ENCODE measurements at places on chromosomes 5 and 9.
A peak's percentile ranks its signal among the peaks of the same experiment; 100 is the strongest.

DNA sequence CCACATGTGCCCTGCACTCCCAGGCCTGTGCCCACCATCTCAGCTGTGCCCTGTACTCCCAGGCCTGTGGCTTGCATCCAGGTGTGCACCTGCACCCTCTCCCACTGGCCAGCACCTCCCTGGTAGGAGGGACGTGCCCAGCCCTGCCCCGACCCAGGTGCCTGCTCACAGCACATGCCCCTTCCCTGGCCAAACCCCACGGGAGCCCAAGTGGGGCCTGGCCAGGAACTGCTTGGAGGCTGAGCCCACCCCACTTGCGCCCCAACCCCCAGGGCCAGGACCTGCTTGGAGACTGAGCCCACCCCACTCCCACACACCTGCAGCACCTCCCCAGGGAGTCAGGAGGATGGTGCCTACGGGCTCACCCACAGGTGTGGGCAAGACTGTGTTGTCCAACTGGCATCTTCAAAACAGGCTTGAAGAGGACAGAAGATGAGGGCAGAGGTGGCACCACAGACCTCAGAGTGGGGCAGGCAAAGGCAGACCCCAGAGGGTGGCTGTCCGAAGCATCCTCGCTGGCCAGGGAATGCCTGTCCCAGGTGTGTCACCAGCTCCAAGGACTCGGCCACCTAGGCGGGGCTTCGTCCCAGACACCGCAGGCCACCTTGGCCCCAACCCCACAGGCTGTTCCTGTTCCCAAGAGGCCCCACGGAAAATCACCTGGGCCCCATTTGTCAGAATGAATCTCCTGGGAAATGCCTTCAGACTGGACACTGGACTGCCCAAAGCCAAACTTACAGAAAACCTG is 10.8 kb downstream of the ZDHHC11B start:
- DNase-seq = no peak

DNA sequence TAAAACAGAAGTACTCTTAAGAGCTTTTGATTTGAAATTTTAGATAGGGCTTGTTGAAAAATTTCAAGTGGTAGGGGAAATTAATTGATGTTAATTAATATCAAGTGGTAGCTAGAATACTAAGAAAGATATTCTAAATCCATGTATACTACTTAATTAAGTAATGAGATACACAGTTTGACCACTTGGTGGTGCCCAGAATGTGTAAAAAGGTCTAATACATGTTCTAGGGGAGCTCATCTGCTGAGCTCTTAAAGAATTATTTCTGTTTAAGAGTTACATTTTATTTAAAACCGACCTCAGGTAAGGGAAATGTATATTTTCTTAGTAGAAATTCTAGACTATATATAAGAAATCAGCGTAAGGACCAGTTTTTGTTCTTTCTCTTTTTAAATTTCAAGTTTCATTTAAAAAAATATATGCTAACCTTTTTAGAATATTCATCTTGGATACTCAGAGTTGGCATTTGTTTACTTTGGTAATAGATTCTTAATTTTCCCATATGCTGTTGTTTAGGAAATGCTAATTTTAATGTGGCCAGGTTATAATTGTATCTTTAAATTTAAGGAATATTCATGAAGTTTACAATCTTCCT is 61.5 kb downstream of the LNPEP start:
- DNase-seq = no peak

DNA sequence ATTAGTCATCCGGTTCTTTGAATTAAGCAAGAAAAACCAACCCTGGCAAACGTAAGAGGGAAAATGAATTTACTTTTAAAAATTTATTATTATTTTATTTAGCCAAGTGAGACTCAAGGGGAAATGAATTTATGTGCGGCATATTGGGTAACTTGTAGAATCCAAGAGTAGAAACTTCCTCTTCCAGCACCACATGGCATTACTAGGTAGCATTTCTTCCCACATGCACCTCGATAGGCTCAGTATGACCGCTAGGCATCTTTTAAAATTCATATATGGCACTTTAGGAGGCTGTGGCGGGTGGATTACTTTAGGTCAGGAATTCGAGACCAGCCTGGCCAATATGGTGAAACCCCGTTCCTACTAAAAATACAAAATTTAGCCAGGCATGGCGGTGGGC is 17.6 kb upstream of the MYO10 start:
- no peak for DNase-seq

GRCh38 chr9:93459432-93459847 is 6.1 kb upstream of the FAM120AOS start:
- no peak for DNase-seq

DNA sequence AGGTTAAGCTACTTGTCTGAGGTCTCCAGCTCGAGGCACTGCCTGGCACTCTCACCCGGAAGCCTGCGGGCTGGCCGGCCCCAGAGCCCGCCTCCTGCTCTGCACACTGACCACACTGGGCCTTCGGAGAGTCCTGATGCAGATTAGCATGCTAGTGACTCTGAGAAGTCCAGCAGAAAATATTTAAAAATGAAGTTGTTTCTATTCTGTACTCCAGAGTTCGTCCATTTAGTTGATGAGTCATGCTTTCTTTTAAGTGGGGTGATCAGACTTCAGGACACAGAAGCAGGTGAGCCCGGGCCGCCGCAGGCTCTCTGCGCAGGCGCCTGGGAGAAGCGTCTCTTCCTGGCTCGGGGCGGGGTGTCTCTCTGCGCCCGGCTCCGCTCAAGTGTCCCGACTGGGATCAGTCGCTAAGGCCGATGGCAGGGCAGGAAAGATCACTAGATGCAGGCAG is 32.5 kb downstream of the FAM240B start:
- DNase-seq = peak; percentile 39

- DNase-seq = no peak
Observed at GRCh38 chr9:37342493-37342892, 80.0 kb upstream of the GRHPR start.

GRCh38 chr9:27362447-27363210 is 65.7 kb upstream of the EQTN start:
- no peak for DNase-seq

DNA sequence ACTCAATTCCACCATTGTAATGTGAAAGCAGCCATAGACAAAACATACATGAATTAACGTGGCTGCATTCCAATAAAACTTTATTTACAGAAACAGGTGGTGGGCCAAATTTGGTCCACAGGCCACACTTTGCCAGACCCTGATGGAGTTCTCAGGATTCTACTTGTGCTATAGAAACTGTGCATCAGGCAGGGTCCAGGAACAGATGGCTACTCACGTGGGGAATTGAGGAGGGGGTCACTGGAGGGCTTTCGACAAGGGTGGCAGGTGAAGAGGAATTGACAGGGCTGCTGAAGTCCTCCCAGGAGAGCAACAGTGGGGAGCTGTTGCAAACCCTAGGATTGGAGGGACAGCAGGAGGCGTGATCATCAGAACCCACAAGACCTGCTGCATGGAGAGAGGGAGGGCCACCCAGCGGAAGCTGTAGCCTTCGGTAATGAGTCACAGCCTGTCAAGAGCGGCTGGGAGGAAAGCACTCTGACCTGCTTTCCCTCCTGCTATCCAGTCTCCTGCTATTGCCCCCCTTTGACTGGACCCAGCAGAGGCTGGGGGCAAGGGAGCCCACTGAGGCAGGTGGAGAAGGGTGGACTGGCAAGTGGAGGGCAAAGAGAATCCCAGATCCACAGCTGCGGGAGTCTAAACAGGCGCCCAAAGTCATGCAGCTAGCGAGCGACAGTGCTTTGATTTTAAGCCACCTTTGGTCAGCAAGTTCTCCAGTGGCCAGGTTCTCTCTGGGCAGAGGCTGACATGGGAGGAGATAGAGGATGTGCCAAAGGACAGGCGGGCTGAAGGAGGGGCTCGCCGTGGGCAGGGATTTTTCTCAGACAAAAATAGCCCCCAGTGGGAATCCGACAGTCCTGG is 138.3 kb upstream of the SMIM23 start:
- no peak for DNase-seq

- DNase-seq = no peak
Observed at GRCh38 chr5:119828541-119828940, 199.2 kb downstream of the FAM170A start.

GRCh38 chr9:96167011-96167410 is 135.0 kb downstream of the HSD17B3 start:
- DNase-seq = no peak

DNA sequence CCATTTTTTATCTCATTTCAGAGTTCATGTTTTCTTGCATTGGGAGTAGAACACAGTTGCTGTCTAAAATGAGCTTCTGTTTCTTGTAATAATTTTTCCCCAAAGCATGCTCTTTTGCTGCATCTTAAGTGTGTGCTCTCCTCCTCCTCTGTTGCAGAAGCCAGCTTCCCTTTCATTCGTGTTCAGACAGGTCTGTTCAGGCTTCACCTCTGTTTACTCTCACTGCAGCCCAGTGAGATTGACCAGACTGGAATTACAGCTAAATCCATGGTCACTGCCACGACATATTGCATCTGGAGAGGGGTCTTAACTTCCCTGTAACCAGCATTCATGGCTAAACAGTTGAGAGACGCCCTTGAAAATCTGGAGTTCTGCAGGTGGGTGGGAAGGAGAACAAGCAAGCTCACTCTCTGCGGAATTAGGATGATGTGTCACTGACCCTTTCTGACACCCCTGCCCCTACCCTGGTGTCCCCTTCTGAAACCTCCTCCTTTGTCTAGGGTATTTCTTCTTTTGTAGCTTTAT is 223.2 kb downstream of the FSTL4 start:
- no peak for DNase-seq

GRCh38 chr9:73402081-73403028 is 250.7 kb downstream of the ANXA1 start:
- DNase-seq = no peak

- DNase-seq = no peak
Observed at GRCh38 chr5:141786700-141787099, 91.5 kb downstream of the PCDH1 start.

GRCh38 chr5:27682600-27682999 is 644.2 kb upstream of the CDH9 start:
- DNase-seq = no peak

- DNase-seq = no peak
Observed at GRCh38 chr5:170161069-170161468, 55.4 kb downstream of the FOXI1 start.

DNA sequence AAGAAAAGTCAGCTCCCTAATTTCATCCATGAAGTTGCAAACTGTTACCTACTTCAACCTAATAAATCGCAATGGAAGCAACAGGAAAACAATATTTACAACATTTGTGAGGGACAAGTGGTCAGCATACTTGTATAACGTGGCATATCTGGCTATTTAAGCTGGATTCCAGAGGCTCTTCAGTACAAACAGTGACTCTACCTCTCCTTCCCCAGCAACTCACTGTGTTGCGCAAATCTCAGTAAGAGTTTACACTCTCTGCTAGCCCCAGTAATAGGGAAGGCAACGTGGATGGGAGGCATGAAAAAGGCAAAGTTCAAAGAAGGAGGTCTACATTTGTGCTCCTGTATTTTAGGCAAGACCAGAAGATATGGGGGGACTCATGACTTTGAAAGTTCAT is 18.9 kb upstream of the SEMA5A start:
- DNase-seq = no peak

DNA sequence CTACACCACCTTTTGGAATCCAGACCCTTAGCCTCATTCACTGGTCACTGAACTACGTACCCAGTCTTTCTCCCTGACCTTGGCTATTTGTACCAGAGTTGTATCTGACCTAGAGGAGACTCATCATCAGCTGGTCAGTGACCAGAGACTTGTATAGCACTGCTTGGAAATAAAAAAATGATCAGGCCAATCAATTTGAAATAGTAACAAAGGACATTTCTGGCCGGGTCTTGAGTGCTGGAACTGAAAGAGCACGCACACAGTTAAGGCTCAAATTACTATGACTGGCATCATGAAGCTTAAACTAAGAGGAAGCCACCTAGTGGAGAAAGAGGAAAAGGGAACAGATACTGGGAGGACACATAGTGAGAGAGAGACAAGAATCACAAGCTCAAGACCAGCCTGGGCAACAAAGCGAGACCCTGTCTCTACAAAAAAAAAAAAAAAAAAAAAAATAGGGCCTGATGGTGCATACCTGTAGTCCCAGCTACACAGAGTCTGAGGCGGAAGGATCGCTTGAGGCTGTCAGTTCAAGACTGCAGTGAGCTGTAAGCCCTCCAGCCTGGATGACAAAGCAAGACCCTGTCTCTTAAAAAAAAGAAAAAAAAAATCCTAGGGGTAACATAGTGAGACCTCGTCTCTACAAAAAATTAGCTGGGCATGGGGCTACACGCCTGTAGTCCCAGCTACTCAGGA is 12.8 kb upstream of the SRP19 start:
- DNase-seq = no peak

DNA sequence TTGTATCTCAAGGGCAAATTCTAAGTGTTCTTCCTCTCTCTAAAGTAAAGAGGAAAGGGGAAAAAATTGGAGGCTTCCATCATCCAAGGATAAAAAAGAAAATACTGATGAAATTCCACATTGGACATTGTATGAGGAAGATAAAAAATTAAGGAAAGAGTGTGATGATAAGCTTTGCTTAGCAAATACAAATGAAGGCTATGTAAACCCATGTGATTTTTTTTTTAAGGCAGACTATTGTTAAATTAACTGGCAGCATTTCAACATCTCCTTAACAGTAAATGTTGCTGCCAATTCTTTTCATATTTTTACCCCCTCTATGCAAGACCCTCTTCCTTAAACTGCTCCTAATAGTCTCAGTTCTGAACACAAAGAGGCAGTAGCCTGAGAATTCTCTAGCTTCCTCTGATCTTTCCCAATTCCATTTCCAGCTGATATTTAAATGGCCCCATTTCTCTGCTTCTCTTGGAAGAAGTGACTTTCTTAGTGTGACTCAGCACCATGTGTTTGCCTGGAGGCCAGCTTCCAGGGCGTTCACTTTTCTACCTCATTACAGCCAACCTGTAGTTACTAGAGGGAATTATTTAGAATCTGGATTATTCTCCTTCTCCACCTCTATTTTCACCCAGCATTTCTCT is 159.7 kb downstream of the TLE1 start:
- DNase-seq = no peak

GRCh38 chr5:37412515-37412914 is 33.4 kb downstream of the WDR70 start:
- DNase-seq = no peak

- no peak for DNase-seq
Observed at GRCh38 chr5:66344544-66344943, 200.4 kb downstream of the SREK1 start.

DNA sequence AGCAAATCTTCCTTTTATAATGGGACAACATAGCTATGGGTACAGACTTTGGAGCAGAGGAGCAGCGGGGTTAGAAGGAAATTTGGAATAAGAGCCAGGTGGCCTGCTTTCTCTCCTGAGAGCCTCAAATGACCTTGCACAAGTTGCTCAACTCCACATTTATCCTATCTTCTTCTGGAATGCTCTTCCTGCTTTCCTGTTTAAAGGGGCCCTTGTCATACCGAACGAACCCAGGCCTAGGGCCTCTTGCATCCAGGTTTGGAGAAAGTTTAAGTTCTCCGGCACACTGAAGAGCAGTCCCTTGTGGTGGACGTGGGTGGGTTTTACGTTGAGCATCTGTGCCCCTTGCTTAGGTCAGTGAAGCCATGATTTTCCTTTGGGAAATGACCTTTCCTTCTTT is 197.9 kb upstream of the NR3C1 start:
- DNase-seq = no peak

DNA sequence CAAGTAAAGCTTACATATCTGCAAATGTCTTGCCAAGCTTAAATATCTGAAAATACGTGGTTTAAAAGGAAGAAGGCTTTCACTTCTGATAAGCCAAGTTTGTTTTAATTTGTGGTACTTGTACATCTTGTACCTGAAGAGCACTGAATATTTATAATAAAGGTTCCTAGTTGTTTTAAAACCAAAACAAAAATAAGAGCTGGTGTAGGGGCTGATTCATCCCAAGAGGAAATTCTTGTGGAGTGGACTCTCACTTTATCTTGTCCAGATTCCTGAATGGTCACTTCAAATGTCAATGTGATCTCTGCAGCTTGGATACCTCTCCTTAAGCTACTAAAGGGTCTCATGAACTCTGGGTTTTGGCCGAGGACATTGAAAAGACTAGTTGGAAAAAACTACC is 29.5 kb downstream of the MAMDC2 start:
- no peak for DNase-seq

Data from hypothalamus (tissue), 51 donors.